ENCODE measurements at places on chromosomes 5 and 9. TPM values are rescaled to one million over a fixed set of nuclear protein-coding genes. Genes with fewer than 3 reads are reported as not detected.

PCDHA3 gene
- 0.49 TPM for total RNA-seq

DNA sequence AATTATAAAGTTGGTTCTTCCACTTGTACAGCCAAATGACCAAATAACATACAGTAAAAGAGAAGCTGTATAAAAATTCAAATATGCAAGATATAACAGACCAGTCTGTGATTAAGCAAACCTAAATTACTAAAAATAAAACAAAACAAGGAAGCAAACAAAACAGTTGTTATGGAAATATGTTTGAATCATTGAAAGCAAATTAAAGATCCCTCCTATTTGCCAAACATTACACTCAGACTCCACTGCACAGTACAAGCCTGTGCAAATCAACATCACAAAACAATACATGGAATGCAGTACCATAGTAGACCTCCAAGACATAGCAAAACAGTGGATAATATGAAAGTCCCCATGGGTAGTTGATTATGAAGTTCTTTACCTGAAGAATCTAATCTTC lies 288.1 kb upstream of the PTGER4 start:
- no peak for DNase-seq

- DNase-seq: no peak
Measured at GRCh38 chr9:137031904-137032640, at the start of gene FUT7. Gene FUT7, minus strand, starts transcription at chr9:137032088. Its CDS starts 97 bp downstream, at chr9:137031991.

GRCh38 chr9:130128733-130129431 lies 43.3 kb upstream of the NCS1 start:
- DNase-seq: peak; percentile 81

DNA sequence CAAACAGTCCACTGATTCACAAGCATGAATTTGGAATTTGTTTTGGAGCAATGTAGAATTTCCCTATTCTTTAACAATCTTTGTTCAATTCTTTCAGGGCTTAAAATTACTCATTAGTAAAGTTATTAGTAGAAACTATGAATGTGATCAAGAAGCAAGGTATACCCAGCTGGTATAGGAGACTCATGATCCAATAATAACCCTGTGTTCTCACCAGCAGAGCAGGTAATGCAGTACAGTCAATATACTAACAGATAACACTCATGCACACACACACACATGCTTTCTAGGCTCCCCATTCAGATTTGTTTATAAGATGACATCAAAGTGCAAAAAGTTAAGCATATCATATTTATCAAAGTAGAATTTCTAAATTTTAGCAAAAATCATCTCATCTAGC lies 445.2 kb downstream of the ELAVL2 start:
- DNase-seq: no peak

AQP7 gene
- 0.09 TPM for total RNA-seq

DNA sequence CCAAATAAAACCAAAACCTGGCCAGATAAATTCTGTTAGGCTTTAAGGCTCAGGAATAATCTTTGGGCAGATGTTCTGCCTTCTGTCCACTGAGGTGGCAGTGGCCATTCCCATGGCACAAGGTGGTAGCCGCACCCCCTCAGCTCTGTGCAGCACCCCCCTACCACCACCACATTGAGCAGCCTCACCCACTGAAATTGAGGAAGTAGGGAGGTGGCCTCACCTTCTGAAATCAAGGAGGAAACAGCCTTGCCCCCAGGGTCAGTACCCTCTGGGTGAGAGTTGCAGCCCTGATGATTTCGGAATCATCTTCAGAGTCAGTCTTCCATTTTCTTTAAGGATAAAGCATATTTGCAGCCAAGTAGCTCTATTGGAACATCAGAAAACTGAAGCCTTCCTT lies 204.8 kb upstream of the PIK3R1 start:
- DNase-seq: no peak

DNA sequence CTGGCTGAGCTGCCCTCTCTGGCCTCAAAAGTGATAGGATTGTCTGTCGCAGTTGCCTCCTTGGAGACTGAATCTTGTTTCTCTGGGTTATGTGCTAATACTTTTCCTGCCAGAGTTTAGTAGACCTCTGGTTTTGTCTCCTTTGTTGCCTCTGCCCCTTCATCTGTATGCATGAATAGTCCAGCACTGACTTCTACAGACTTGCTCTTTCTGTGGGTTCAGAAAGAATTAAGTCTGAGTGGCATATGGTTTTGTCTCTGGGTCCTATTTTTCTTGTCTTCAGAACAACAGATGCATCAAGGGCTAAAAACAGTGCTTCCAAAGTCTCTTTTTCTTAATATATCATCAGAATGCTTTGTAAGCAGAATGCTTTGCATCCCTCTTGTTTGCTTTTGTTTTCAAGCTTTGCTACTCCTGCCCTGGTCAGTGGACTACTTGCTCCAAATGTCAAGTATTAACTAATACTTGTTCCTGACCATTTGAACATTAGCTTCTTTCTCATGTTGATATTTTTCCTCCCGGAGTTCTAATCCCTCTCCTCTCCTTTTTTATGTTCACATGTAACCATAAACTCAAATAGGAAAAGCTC lies 131.7 kb downstream of the UNC13B start:
- no peak for DNase-seq
